ENCODE measurements at places on chromosomes 16 and 17.
A peak's percentile ranks its signal among the peaks of the same experiment; 100 is the strongest.

DNA sequence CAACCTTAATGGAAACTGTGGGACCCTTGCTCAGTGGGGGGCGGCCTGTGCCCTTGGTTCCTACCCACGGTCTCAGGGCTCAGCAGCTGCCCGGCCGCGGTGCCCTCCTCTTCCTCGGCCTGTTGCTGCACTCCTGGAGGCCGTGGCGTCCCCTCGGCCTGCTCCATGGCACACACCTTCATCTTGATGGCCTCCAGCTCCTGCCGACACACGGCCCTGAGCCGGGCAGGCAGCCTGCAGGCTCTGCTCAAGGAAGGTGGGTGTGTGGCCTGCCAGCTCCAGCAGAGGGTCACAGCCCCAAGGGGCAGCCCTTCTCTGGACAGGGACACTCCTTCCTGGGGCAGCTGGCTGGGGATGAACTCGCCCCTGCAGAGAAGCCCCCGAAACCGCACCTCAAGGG lies 718 bp downstream of the PABPN1L start:
- no peak for DNase-seq

- no peak for DNase-seq
These were observed 27.3 kb downstream of the SLFN11 start for GRCh38 chr17:35345926-35346771.

- no peak for DNase-seq
These were observed 38.2 kb downstream of the PITPNC1 start for GRCh38 chr17:67415291-67415690.

GRCh38 chr17:41738077-41738800 lies 3.8 kb upstream of the HAP1 start:
- peak; percentile 71 for DNase-seq

DNA sequence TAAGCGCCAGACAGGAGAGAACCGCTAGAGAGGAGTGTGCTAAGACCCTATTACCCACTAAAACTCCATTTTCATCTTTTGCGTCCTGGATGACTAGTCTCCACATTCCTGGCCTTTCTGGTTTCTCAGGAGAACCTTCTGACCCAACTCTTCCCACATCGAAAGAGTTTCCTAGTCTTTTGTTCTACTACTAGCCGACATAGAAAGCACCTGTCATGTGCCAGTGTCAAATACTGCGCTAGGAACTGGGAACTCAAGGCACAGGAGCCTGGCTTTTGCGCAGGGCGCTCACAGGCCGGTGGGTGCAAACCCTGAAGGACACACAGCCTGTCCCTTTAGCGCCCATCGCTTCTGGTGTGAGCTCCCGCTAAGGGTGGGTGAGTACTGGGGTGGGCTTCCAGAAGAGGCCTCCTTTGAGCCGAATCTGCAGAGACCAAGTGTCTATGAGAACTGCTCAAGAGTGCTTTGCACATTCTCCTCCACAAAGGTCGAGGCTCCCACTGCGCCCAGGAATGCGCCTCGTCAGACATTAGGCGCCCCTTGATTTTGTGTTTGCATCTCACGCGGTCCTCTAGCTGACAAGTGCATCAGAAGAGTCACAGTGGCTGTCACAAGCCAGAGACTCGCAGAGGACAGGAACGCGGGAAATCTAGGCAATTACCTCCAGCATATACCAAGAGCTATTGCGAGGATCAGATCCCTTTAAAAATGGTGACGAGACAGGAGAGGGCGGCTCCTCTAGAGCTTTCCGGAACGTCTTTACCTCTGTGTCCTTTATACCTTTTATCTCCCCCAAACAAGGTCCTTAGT lies 2.0 kb upstream of the PSMB3 start:
- no peak for DNase-seq

- no peak for DNase-seq
These were observed 38.4 kb upstream of the PABPN1L start for GRCh38 chr16:88904676-88905365.

GRCh38 chr16:80006241-80007215 lies 406.0 kb upstream of the MAF start:
- no peak for DNase-seq

- no peak for DNase-seq
These were observed 89.5 kb downstream of the CDH11 start for GRCh38 chr16:65032387-65032786.

- DNase-seq: no peak
These were observed 111.4 kb downstream of the IRX3 start for GRCh38 chr16:54175169-54175551.

DNA sequence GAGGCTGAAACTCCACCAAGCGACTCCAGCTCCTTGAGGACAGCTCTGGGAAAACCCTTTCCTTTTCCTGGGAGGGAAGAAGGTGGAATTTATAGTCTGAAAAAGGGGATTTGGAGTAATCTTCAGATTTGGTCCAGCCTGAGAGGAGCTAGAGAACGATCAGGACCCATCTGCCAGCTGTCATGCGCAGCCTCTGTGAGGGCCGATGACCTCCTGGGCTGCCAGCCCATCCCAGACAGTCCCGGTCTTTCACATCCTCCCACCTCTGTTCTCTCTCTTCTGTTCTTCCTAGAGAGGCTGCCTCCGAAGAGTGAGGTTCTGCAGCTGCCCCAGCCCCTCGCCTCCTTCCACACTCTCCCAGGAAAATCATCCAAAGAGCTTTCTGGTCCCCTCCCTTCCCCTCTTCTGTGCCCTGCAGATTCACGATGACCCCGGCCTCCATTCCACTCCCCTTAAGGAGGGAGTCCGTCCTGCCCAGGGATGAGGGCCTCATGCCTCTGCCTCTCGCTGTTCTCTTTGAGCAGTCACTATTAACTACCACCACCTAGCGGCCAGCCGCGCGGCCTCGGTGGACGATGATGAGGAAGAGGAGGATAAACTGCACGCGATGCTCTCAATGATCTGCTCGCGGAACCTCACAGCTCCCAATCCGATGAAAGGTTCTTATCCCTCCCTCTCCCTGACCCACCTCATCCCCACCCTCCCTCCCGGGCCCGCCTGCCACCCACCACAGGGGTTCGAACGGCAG lies 29.6 kb downstream of the SGSM2 start:
- DNase-seq: no peak

DNA sequence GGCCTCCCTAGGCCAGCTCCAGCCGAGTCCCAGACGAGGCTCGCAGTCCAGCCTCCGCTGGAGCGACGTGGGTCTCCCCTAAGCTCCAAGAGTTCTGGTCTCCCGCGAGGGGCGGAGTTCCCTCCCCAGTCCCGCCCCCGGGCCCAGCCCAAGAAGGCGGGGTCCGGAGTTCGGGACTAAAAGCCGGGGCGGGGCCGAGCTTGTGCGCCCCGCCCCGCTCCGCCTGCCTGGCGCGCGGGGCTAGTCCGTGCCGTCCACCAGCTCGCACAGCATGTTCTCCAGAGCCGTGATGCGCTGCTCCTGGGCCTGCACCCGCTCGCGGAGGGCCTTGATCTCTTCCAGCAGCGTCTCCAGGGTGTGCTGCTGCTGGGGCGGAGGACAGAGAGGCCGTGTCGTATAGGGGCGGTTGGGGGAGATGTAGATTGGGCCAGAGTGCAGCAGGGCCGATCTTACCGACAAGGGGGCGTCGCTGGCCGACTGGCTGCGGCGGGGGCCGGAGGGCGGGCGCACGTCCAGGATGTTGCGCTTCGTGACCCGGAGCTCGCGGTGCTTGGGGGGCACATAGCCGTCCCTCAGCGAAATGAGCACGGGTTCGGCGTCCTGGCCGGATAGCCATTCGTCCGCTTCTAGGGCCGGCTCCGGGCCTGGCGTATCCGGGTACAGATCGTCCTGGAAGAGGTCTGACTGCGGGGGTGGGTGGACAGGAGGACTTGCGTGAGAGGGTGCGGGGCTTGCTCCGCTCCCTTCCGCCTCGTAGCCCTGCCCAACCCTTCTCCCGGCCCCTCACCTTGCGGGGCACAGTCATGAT lies 7.0 kb downstream of the CORO6 start:
- DNase-seq: peak; percentile 79

DNA sequence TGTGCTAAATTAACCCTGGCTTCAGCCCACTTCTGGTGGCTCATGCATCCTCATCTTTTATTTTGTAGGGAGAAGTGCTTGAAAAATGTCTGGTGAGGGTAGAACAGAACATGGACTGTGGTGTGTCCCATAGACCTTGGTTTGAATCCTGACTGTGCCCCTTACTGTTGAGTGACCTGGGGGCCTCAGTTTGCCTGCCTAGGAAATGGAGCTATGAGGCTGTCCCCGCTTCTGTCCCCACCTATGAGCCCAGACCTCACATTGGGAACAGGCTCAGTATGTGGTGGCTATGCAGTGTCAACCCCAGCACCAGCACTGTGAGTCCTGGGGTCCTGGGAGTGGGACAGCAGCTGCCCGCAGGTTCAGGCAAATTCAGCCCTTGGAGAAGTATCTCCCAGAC lies 186.3 kb upstream of the GSE1 start:
- DNase-seq: no peak

GRCh38 chr16:2233872-2234812 lies 2.1 kb upstream of the DNASE1L2 start:
- DNase-seq: no peak

GRCh38 chr17:10105513-10106001 lies 92.8 kb downstream of the GAS7 start:
- DNase-seq: no peak

- no peak for DNase-seq
These were observed 217.8 kb upstream of the GSE1 start for GRCh38 chr16:85395207-85395912.

GRCh38 chr17:41965694-41966462 lies 717 bp upstream of the CNP start:
- DNase-seq: peak; percentile 49

All from activated T-helper 9 cell treated with anti-CD3 and anti-CD28 coated beads, Interleukin-2, amount 50 U/mL, for 16 hours (primary cell).